EH (cell line): ENCODE measurements at places on chromosomes 6 and 20.

DNA sequence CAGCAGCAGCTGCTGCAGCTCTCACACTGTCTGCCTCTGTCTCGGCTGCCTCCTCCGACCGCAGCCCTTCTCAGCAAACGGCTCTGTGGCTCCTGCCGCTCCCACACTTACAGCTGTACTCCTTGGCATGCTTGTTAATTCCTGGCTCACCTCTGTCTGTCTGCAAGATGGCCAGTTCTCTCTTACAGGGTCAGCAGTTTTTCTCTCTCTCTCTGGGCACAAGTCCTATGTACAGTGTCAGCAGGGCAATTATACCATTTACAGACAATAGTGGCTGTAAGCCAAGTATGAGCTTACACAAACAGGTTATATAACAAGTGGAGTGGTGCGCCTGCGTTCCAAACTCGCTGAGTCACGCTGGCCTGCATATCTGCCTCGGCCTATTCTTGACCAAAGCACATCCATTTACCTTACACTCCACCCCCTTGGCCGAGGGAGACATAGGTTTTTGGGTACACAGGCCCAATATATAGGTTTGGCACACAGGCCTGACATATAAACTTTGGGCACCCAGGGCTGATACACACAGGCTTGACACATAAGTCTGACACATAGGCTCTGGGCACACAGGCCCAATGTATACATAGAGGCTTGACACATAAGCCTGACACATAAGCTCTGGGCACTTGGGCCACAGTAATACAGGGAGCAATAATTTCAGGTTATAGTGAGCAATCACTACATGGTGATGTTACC lies 4.4 kb downstream of the ZKSCAN3 start:
- DNase-seq = no peak

DNA sequence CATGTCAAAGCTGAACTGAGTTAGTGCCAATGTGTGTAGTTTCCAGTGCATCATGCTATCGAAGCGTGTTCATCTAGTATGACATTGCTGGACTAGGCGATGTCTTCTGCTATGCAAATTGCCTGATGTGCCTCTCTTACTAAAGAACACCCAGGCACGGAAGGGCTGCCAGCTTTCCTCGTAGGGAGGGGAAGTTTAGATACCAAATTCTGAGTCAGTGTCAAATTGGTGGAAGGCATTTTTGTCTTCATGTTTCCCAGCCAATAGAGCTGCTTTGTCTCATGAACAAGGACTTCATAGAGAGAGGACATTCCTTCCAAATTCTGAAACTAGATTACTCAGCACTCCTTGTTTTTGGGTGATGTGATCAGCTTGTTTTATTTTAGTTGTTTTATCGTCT lies 320.1 kb downstream of the BTBD3 start:
- no peak for DNase-seq

- no peak for DNase-seq
Observed at GRCh38 chr20:57611586-57612311, 8.5 kb downstream of the ZBP1 start.

DNA sequence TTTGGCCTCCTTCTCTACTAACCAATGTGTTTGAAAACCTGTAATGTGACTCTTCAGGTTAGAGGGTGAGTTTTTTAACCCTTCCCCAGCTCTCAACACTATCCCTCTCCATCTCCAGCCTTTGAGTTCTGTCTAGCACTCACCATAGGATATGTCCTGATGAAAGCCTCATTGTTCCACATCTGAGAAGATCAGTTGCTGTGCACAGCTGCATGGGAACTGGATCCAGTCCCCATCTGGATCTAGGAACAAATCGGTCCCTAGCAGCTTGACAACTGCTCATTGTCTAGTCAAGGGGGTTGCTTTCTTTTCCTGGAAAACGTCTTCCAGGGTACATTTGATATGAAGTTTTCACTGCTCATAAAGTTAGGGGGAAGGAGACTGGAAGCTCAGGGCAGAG lies 45.4 kb upstream of the AGPAT4 start:
- DNase-seq = no peak

GRCh38 chr6:72733045-72733444 lies 111.2 kb downstream of the KCNQ5 start:
- DNase-seq = no peak
